Kidney (tissue), 22 donors: ENCODE measurements at places on chromosomes 16 and 17. TPM values are rescaled to one million over a fixed set of nuclear protein-coding genes. Genes with fewer than 3 reads are reported as not detected.

GFAP gene
- 2.3 TPM for polyA plus RNA-seq

FBXO39 gene
- polyA plus RNA-seq: not detected

GLIS2 gene
- polyA plus RNA-seq: 35.6 TPM

DNA sequence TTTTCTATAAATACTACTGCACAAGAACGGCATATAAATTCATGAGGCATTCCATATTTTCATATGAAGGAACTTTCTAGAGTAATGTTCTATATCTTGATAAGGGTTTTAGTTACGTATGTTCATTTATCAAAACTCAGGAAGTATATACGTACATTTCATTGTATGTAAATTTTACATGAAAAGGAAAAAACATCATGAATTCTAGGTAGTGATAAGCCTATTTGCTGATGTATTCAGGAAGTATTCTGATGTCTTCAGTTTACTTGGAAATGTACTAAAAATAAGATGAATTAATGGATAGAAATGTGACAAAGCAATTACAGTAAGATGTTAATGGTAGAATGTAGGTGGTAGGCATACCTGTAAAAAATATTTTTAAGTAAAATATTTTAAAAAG is 4.7 kb downstream of the DGKE start:
- no peak for DNase-seq

DNA sequence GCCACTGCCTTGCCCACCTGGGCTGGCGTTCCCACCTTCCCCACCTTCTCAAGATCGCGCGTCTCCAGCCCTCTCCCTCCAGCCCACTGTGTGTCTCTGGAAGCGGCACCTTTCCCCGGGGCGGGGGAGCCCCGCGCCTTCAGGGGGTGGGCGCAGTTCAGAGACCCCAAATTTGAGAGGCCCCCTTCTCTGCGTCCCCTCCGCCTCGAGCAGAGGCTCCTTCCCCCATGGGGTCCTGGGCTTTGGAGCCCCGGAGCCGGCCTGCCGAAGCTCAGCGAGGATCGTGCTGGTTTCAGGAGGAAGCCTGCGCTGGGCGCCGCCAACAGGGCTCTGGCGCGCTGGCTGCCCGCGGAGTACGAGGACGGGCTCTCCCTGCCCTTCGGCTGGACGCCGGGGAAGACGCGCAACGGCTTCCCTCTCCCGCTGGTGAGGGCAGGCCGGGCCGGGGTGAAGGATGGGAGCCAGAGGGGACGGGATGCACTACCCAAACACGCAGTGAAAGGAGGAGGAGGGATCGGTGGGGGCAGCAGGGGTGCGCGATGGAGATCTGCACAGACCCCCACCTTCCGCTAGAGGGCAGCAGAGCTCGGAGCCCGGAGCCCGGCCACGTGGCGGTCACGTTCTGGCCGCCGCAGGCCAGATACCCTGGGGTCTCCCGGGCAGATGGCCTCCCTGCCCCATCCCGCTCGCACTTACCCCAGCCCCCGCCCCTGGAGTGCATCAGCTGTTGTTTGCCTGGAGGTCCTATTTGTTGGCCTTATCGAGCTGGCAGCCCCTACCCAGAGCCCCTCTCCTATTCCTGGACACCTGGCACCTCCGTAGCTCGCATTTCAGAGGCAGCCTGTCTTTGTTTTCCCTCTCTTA is 11.1 kb downstream of the LPO start:
- peak; percentile 84 for DNase-seq

- no peak for DNase-seq
These were observed 2.7 kb downstream of the SOCS1 start for GRCh38 chr16:11253009-11253994.

DNA sequence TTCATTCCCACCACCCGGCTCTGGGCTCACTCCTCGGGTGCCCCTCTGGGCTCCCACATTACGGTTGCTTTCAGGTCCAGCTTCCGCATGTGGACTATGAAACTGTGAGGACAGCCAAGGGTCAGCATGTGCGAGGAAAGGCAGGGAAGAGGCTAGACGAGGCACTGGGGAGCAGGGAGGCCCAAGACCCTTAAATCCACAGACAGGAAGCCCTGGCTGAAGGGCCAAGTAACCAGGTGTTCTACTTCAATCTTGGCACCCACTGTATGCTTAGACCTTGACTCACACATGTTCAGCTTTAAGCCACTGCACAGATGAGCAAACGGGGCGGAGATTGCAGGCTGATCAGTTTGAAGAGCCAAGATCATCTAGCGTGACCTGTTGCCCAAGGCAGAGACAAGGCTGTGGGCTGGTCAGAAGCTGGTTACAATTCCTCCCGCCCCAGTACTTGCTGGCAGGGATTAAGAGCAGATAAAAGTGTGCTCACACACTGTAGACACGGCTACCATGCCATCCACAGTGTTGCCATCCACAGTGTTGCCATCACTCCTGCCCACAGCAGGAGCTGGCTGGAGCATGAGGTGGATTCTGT is at the start of gene CES4A:
CES4A (plus strand) TSS at position 393 of the 592 bp plus-strand sequence; CDS start at position 577, 184 bp downstream.
- DNase-seq: peak; percentile 24

DNA sequence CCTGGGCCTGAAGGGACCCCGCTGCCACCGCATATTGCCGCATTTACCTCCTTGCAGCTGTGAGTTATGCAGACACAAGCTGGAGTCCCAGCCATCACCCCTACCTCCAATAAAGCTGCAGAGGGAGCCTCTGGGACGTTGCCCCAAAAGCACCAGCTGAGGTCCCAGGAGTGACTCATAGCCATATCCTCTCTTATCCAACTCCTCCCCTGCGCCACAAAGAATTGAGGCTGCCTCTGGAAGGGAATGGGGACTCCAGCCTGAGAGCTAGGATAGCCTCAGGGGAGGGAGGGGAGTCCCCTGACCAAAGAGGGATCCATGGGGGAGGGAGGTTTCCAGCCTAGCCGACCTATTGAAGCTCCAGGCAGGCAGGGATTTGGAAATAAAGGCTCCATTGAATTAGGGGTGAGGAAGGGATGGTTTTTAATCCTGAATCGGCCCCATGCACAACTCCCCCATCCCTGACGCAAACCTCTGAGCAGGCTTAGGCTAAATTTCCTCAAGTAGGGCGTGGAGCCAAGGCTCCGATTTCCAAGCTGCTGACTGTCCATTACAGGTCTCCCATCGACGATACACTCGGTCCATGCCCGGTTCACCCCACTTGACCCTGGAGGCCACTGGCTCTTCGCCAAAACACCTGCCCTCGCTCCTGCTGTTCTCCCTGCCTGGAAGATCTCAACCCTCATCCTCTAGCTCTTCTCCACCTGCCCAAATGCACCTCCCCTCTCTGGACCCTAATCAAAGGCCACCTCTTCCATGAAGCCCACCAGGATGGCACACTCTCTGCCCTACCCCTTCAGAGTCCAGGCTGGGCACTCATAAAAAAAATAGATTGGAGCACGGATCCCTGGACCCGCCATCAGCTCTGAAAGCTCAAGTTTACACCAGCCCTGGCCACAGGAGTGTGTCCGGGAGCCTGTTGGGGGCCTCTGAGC is 27.5 kb downstream of the PIMREG start:
- DNase-seq: no peak

DNA sequence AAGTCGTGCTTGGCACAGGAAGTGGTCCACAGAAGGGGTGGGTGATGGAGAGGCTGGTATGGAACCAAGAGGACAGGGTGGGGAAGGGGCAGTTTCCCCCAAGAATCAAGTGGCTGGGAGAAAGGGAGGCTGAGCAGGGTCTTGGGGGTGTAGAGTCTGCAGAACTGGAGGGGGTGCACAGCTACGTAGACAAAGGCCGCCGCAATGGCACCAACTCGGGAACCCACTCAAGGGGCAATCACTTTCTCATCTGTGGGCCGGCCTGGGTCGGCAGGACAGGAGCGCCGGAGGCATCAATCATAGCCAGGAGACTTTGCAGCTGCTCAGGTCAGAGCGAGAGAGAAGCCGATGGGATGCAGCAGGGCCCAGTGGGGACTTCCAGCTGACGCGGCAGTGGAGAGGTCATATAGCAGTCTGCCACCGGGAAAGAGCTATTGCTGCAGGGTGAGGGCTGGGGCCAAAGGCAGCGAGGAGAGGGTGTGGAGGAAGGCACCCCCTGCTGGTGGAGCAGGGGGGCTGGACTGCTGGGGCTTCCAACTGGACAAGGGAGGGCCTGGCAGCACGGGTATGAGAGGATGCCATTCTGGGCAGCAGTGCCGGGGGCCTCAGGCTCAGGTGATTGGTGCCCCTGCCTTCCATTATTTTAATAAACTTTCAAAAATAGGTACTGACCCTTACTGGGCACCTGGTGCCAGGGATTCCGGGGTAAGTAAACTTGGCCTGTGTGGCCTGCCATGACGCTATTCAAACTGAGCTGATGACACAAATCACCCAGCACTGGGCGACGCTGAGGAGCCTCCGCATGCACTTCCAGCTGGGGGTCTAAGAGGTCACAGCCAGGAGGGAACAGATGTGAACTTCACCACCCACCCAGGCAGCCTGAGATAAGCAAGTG is 52.5 kb upstream of the MTSS2 start:
- peak; percentile 68 for DNase-seq

GRCh38 chr16:648071-648780 is 939 bp upstream of the WDR90 start:
- DNase-seq: no peak

DNA sequence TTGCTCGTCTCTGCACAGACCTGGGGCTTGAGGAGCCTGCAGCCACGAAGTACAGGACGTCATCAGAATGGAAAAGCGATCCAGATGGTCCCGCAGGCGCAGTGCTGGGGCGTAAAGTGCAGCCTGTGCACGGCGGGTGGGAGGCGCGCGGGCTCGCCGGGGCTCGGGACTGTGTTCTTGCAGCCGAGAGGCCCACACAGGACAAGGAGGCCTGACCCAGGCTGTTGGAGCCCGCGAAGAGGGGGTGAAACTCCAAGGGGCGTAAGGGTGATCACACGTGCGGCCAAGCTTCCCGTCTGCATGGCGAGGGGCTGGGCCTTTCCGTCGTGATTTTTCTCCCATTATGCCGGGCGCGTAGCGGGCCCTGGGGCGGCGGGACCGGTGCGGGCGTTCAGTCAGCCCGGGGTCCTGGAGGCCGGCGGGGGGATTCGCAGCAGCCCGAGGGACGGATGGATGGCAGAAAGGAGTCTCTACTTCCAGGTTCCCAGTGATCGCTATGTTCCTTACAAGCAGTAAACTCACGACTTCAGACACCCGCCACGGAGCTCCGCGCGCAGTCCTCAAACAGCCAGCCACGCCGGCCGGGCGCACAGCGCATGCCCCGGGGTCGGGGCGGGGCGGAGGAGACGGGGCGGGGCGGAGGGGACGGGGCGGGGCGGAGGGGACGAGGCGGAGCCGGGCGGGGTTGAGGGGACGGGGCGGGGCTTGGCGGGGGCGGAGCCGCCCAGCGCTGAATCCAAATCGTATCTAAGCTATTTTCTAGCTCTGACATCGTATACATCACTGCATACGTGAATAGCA is 141.0 kb upstream of the KCNJ18 start:
- peak; percentile 91 for DNase-seq

DNA sequence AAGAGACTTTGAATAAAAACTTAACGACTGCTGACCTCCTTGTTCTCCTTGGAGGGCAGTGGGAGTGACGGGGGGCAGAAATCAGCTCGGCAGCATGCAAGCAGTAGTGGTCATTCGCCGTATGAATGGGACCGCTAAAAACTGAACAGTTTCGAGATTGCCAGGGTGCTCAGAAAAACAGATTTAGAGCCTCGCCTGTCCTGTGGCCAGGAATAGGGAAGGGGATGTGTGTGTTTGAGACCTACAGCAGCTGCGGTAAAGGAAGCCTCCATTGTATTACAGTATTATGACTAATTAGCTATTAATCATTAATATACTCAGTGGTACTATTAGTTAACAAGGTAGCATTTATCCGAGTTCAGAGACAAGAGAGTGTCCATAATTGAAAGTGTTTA is 670 bp upstream of the ZNF652 start:
- no peak for DNase-seq

DNA sequence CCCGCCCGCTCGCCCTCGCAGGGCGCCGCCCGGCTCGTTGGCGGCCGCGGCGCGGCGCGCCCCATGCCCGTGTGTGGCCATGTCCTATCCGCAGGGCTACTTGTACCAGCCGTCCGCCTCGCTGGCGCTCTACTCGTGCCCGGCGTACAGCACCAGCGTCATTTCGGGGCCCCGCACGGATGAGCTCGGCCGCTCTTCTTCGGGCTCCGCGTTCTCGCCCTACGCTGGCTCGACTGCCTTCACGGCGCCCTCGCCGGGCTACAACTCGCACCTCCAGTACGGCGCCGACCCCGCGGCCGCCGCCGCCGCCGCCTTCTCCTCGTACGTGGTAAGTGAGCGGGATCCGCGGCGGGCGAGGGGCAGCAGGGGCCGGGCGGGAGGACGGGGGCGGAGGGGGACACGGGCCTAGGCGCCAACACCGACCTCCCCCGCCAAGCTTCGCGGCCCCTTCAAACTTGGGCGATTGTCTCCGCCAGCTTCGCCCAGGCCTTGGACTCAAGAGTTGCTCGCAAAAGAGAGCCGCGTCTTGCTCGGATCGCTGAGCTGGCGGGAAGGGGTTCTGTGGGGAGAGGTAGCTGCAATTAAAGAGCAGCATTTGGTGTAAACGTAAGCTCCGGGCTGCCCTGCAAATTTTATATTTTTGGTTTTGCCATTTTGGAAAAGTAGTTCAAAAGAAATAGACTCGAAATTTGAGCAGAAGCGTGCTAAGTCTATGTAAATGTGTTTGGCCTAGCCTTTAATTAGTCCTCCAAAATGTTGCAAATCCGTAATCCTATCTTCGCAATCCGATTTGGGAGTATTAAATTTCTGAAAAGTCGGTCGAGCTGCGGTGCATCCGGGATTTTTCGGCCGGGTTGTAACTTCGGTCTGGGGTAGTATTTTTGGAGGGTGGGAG is 702 bp downstream of the IRX5 start:
- peak; percentile 79 for DNase-seq

DNA sequence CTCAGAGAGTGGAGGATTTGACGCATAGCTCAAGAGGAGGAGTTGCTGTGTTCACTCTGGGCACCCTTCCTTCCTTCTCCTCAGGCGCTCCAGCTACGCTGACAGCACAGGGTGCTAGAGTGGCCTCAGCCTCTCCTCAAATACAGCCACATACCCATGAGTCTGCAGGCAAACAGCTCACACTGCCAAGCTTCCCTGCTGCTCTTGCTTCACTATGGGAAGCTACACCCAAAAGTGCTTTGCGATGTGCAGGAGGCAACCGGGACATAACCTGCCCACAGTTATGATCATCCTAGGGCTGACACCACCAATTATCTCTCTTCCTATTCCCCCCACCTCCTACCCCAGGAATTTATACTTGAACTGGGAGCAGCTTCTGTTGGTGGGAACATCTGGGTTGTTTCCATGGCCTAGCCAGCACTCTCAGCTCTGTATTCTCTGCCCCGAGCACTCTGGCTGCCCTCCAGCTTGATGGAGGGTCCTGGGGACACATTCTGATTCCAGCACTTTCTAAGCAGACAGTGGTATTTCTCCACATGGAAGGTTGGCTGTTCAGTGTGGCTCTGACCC is 40.3 kb upstream of the SREBF1 start:
- no peak for DNase-seq

DNA sequence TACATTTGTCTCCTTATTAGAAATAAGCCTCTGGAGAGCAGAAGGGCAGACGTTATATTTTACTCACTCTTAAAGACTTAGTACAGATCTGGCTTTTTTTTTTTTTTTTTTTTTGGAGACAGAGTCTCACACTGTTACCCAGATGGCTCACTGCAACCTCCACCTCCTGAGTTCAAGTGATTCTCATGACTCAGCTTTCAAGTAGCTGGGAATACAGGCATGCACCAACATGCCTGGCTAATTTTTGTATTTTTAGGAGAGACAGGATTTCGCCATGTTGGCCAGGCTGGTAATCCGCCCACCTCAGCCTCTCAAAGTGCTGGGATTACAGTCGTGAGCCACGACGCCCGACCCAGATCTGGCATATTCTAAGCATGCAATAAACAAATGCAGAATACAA is 36.4 kb upstream of the TMEM97 start:
- DNase-seq: no peak

GRCh38 chr17:54505404-54505803 is 395.2 kb upstream of the TOM1L1 start:
- DNase-seq: no peak

- peak; percentile 41 for DNase-seq
These were observed 1.6 kb upstream of the FOXL1 start for GRCh38 chr16:86576591-86577313.
